Tibial nerve (tissue), 4 donors: ENCODE measurements at places on chromosomes 3 and 15. TPM values are rescaled to one million over a fixed set of nuclear protein-coding genes. Genes with fewer than 3 reads are reported as not detected.
A peak's percentile ranks its signal among the peaks of the same experiment; 100 is the strongest.

ARPP21 gene
- total RNA-seq: not detected

SAMMSON gene
- 2.1 TPM for total RNA-seq

NRROS gene
- total RNA-seq: 11.3 TPM

GOLGA8N gene
- total RNA-seq: 13.0 TPM

AQP9 gene
- not detected for total RNA-seq

AMIGO3 gene
- total RNA-seq: not detected

ZBTB38 gene
- 121 TPM for total RNA-seq

DCBLD2 gene
- total RNA-seq: 44.5 TPM

OXSR1 gene
- total RNA-seq: 35.8 TPM

GRCh38 chr3:188304501-188304900 is 150.5 kb downstream of the LPP start:
- DNase-seq: no peak

DNA sequence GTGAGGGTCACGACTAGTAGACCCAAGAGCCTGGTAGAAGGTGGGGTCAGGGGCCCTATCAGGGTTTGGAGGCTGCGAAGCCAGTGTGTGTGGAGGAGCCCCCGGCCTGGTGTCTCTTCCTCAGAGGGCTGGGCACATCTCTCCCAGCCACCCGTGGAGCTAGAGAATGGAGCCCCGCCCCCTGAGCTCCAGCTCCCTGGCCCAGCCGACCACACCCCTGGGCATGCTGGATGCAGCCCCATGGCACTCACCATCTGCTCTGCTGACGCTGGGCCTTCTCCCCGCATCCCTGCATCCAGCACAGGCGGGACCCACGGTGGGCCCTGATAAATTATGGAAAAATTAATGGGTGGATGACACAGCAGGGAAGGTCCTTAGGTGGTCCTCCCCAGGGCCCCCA is 17.5 kb downstream of the ANKRD63 start:
- DNase-seq: no peak

DNA sequence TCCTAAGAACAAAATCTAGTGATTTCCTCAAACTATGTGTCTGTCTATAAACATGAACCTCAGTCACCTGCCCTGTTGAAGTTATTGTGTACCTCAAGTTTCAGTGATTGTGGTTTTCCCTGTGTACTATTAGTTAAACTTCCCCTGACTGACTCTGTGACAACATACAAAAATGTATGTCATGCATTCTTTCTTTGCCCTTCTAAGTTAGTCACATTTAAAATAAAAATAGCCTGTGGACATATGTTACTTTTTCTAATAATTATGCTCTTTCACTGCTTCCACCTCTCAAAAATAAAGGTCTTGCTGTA is 29.8 kb downstream of the EPHA6 start:
- no peak for DNase-seq

- no peak for DNase-seq
These were observed 130.0 kb downstream of the DMXL2 start for GRCh38 chr15:51492528-51492927.

DNA sequence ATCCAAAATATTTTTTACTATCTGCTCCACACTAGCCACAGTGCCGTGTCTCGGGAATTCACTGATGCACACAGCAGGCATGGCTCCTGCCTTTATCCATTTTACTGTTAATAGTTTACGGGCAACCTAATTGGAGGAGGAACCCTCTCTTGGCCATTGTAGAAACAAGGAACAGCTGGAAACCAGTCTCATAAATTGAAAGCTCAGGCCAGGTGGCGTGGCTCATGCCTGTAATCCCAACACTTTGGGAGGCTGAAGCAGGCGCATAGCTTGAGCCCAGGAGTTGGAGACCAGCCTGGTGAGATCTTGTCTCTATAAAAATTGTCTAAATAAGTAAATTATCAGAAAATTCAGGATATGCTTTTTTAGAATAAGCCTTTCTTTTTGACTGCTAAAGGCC is 39.0 kb downstream of the IL5RA start:
- no peak for DNase-seq

DNA sequence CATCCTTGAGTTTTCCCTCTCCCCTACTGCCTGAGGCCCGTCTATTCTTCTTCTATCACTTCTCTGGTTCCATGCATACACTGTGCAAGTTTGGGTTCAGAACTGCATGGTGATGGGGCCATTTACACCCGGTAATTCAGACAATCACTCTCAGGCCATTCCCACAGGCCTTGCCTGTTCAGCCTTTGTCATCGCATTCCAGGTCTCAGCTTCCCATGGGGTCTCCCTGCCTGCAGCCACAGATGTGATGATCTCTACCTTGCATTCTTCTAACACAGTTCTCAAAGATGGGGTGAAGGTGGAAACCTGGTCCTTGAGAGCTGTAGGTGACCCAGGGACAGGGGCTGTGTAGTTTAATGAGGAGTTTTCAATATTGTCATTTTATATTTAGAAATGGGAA is 209.2 kb upstream of the TOPAZ1 start:
- DNase-seq: no peak

GRCh38 chr3:116288485-116288884 is 156.8 kb downstream of the LSAMP start:
- DNase-seq: no peak

DNA sequence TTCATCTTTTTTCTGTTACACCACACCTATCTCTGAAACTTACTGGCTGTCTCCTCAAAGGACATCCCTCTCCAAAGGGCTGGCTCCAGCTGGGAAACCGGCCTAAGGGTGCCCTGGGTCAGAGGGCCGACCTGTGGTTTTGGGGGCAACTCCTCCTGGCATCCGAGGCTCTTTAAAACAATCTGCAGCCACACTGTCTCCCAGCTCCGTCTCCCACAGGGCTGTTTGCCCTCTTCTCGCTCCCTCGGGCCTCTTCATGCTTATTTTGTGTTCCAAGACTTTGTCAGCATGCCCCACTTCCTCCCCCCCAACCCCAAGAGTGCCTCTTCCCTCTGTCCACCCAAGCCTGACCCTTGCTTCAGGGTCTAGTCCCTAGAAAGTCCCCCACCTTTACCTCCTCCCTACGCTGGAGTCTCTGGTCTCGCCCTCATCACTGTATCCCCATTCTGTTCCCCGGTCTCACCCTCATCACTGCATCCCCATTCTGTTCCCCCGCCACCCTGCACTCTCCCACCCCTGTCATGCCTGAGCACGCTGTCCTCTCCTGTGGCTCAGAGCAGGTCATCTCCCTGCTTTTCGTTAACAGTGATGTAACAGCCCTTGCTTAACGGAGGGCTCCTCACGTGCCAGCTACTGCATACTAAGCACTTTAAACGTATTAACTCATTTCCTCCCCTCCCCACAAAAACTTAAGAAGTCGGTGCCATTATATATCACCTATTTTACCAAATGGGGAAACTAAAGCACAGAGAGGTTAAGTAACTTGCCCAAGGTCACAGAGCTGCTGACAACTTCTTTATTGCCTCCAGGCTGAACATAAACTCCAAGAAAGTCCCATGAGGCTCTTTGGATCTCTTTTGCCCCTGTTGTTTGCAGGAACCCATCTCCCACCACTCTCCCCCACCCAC is 1.1 kb upstream of the CSK start:
- DNase-seq: no peak

GRCh38 chr3:172938788-172939187 is 188.3 kb downstream of the ECT2 start:
- DNase-seq: no peak

DNA sequence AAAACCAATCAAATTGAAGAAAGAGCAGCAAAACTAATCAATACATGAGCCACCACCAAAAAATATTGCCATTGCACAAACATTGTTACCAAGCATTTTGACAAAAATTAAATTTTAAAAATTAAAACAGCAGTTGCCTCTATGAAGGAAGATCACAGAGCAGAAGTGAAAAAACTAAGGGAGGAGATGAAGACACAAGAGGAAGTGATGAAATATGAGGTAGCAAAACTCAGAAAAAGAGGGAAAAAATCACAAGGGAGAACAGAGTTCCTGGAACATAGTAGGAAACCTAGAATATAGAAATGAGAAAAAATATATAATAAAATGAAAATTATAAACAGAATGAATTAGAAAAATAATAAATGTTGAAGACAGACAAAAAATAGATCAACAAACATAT is 7.3 kb upstream of the SERPINI2 start:
- DNase-seq: no peak

DNA sequence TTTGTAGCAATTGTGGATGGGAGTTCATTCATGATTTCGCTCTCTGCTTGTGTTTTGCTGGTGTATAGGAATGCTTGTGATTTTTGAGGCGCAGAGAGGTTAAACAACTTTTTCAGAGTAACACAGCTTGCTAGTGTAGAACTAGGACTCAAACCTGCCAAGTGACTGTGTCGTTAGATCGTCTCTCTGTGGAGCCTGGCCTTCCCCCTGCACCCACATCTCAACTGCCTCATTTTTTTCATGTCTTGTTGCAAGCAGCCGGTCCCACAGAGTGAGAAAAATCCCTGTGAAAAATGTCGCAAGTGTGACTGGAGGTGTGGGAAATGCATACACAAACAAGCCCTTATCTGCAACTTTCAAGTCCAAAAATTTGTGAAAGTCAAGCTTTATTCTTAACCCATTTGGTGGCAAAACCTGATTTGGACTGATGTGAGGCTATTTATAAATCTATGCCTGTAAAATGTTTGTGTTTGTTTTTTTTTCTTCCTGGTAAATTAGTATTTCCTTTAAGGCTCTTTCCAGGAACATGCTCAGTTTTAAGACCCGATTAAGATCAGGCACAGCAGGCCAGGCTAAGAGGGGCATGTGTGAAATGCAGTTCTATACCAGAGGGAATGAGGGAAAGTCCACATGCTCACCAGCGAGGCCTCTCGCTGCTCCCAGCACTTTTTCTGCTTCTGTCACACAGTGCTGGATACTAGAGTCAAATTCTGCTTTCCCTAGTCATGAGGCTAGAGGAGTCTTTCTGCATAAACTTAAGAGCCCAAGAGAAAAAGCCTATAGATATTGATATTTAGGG is 25.8 kb downstream of the ST6GAL1 start:
- DNase-seq: no peak

- no peak for DNase-seq
These were observed 123.2 kb downstream of the LRRK1 start for GRCh38 chr15:101042320-101042719.

DNA sequence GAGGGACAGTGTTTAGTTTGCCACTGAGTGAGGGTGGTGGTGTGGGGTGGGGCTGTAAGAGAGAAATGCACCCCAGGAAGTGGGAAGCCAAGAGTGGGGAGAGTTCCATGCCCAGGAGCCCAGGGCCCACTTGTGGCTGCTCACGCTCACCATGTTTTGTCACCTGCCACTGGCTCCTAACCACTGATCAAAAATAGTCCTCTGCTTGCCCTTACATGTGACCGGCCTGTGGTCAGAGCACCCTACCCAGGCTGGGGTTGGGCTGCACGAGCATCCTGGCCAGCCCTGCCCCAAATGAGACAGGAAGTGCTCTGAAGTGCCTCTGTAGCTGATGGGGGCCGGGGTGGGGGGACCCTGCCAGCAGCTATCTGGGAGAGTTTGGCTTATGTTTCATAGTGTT is 216.3 kb downstream of the RPLP1 start:
- no peak for DNase-seq

GRCh38 chr15:100721758-100722550 is 119.6 kb downstream of the ASB7 start:
- peak; percentile 43 for DNase-seq

GRCh38 chr3:12394569-12395271 is 89.6 kb upstream of the TSEN2 start:
- no peak for DNase-seq

DNA sequence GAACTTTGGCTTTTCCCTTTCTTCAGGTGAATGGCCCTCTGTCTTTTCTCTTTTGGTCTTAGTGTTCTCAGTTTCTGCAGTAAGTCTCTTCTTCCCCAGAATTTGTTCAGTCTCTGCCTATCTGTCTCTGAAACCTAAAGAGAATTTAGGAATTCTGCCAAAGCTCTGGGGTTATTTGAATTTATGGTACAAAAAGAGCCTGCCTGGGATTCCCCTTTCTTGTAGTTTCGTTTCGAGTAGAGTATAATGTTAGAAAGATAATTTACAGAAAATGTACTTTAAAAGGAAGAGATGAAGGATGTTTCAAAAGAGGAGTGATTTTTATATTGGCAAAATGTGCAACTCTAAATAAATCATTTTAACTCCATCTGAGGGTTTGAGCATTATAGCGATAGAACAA is 247.4 kb upstream of the SATB1 start:
- DNase-seq: no peak

GRCh38 chr3:20658491-20658890 is 472.5 kb upstream of the SGO1 start:
- DNase-seq: no peak

- no peak for DNase-seq
These were observed 68.7 kb downstream of the LMLN start for GRCh38 chr3:198028718-198029117.

DNA sequence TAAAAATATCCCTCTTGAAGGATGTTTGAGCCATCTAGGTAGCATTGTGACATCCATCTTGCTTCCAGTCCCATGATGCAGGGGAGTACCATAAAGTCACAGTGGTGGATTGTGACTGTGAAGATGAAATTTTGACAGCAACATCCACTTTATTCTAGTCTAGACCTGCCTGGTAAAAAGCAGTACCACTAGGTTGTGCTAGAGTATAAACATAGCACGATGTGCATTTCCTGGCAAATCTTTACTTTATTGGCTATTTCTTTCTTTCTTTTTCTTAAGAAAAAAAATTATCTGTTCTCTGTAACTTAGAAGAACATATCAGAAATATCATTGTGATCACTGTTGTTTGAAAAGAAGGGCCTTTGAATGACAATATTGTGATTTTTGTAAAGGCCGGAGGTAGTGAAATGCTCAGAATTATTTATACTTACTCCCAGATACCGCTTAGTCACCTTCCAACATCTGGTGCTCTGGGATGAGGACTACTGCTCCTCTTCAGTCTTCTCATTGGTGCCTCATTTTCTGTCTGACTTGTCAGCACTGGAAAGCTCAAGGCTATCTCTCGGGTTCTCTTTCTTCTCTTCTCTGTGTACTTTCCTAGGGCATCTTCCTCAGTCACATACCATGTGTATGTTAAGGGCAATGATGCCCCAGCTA is 35.6 kb downstream of the AGBL1 start:
- DNase-seq: no peak

- peak; percentile 69 for DNase-seq
These were observed 1.8 kb downstream of the ZBTB38 start for GRCh38 chr3:141370065-141370533.
